ENCODE measurements at places on chromosomes 2 and 18.

GRCh38 chr2:131034122-131035051 is 58.9 kb downstream of the FAM168B start:
- H3K4me1 ChIP-seq = peaks cover 1% of the 10 kb centered on the region
- H3K4me3 ChIP-seq = peak overlapping the region; percentile 56
- H3K36me3 ChIP-seq = no peaks in the 10 kb centered on the region

- no peak overlapping the region for H3K4me3 ChIP-seq
- no peaks in the 10 kb centered on the region for H3K36me3 ChIP-seq
- H3K4me1 ChIP-seq = peaks cover 5% of the 10 kb centered on the region
- no peak for DNase-seq
- no peak overlapping the region for H3K27ac ChIP-seq
Measured at GRCh38 chr2:109126501-109126860, 2.5 kb upstream of the SH3RF3 start.

DNA sequence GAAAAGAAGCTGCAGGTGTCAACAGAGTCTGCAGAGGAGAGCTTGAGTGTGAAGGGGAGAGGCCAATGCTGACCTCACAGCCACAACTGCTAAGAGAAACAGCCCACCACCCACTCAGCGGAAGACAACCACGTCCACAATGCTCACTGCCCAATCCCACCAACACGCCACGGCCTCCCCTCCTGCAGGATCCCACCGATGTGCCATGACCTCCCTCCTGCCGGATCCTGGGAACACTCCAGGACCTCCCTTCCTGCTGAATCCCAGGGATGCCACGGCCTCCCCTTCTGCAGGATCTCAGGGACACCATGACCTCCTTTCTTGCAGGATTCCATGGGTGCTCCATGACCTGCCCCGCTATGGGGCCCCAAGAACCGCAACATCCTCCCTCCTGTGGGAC is 267.7 kb downstream of the TWIST2 start:
- H3K4me3 ChIP-seq = no peak overlapping the region
- no peaks in the 10 kb centered on the region for H3K27me3 ChIP-seq
- no peak overlapping the region for H3K27ac ChIP-seq
- H3K4me1 ChIP-seq = peaks cover 19% of the 10 kb centered on the region
- H3K36me3 ChIP-seq = peaks cover 4% of the 10 kb centered on the region

DNA sequence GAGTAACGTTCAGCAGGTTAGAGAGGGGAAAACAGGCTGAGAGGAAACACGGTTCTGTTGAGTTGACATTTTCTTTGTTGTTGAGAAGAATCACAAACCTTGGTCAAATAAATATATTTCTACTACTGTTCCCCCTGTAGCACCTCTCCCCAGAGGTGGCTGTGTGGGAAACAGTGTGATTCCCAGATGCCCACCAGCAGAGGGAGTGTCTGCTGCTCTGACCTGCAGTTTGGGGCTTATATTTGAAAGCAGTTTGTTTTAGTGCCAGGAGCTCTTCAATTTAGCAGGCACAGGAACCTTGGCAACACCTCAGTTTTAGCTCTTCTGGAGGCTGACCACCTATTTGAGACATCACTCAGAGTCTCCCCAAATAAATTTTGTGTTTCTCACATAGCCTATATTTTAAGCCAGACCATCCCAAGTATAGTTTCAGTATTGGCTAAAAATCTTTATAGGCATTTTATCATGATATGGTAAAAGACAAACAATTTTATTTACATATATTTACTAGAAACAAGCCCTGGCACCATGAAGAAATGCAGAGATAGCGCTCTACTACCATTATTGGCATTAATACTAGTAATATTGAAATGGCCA is 75.7 kb downstream of the PIK3C3 start:
- no peak overlapping the region for H3K4me3 ChIP-seq
- H3K4me1 ChIP-seq = no peaks in the 10 kb centered on the region
- no peaks in the 10 kb centered on the region for H3K27me3 ChIP-seq
- no peak overlapping the region for H3K27ac ChIP-seq
- no peak for DNase-seq

- H3K27me3 ChIP-seq = no peaks in the 10 kb centered on the region
- H3K27ac ChIP-seq = no peak overlapping the region
- no peak for DNase-seq
- H3K4me1 ChIP-seq = peaks cover 7% of the 10 kb centered on the region
- H3K36me3 ChIP-seq = peaks cover 7% of the 10 kb centered on the region
- no peak overlapping the region for H3K4me3 ChIP-seq
Measured at GRCh38 chr2:113007250-113007649, 2.0 kb downstream of the IL36A start.

DNA sequence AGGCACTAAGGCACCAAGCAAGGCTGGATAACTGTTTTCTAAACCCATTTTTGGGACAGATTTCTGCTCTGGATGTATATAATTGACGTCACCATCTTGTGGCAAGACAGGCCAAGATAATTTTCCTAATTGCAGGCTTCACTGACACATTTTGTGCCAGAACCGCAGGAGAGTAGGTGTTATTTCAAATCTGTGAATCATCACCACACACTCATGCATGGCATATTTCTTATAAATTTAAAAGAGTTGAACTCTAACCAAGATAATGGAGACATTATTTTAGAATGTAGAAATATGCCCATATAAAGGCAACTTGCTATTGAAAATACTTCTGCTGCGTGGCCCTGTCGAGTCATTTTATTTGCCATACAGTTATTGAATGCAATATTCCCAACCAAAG is 68.3 kb upstream of the ACYP2 start:
- peaks cover 3% of the 10 kb centered on the region for H3K4me1 ChIP-seq
- no peak overlapping the region for H3K4me3 ChIP-seq
- no peak overlapping the region for H3K27ac ChIP-seq
- no peaks in the 10 kb centered on the region for H3K27me3 ChIP-seq

DNA sequence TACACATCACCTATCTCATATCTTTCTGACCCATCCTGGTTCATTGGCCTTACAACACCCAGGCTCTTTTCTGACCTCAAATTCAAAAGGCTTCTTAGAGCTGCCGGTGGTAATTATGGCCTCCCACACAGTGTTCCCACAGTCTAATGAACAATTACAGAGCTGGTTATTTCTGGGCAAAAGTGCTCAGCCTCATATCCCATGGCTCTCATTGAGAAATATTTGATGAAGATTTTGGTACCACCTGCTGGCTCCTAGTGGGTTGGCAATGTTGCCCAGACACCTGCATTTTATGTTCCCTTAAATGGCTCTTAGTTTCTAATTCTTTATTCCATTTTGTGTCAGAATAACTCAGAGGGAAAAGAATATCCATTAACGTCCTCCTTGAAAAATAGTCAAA is 20.1 kb upstream of the SCYGR2 start:
- H3K4me1 ChIP-seq = no peaks in the 10 kb centered on the region
- H3K36me3 ChIP-seq = peaks cover 4% of the 10 kb centered on the region
- peaks cover 32% of the 10 kb centered on the region for H3K27me3 ChIP-seq
- no peak overlapping the region for H3K4me3 ChIP-seq
- no peak overlapping the region for H3K27ac ChIP-seq

DNA sequence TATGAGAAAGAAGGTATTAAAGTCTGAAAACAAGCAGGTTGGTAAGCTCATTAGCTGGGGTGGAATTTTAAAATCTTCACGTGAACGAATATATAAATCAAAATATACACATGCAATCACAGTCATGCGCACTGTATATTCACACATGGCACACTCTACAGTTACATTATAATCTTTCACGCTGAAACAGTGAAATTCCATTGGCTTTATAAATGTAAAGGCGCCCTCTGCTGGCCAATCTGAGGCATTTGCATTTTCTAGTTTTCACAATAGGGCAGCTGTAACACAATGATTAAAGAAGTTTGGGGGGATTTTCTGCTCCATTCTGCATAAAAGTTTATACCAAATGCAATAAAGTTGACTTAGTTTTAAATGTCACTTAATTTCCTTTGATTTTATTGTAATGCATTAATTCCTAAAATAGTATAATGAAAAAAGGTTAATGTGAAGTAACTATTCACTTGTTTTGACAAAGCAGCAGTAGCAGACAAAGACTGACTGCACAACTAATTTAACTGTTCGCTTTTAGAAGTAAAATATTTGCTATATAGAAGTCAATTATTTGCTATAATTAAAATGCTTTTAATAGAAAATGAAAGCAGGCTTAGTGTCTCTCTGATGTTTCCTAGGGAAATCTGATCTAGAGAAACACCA is 17.2 kb downstream of the IFIH1 start:
- H3K36me3 ChIP-seq = peaks cover 3% of the 10 kb centered on the region
- H3K27ac ChIP-seq = no peak overlapping the region
- H3K4me1 ChIP-seq = peaks cover 8% of the 10 kb centered on the region
- no peak for DNase-seq

- H3K4me1 ChIP-seq = no peaks in the 10 kb centered on the region
- H3K27me3 ChIP-seq = no peaks in the 10 kb centered on the region
- H3K27ac ChIP-seq = no peak overlapping the region
- no peak overlapping the region for H3K4me3 ChIP-seq
- DNase-seq = no peak
Measured at GRCh38 chr2:71685941-71686611, 232.7 kb downstream of the DYSF start.

GRCh38 chr18:70220628-70221027 is 15.1 kb upstream of the RTTN start:
- DNase-seq = no peak
- no peaks in the 10 kb centered on the region for H3K36me3 ChIP-seq
- H3K27me3 ChIP-seq = peaks cover 30% of the 10 kb centered on the region
- H3K4me3 ChIP-seq = no peak overlapping the region
- H3K27ac ChIP-seq = no peak overlapping the region

DNA sequence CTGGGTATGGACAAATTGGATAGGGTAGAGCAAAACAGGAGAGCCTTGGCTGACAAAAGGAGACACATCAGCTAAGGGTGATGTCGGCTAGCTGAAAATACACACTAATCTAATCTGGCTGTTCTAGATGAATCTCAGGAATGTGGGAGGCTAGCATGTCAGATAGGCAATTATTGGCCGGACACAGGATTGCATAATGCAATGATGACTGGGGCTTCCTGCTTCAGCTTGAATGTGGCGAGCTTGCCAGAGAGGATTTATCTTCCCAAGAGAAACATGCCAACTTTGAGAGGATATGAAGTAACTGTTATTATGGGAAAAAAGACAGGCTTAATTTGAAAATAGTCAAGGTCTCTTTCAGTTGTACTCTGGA is 102.4 kb downstream of the TRIB2 start:
- peaks cover 1% of the 10 kb centered on the region for H3K36me3 ChIP-seq
- no peak for DNase-seq
- peaks cover 10% of the 10 kb centered on the region for H3K4me1 ChIP-seq
- H3K27ac ChIP-seq = no peak overlapping the region
- H3K4me3 ChIP-seq = no peak overlapping the region
- peaks cover 17% of the 10 kb centered on the region for H3K27me3 ChIP-seq

- no peaks in the 10 kb centered on the region for H3K27me3 ChIP-seq
- H3K27ac ChIP-seq = no peak overlapping the region
- H3K4me3 ChIP-seq = no peak overlapping the region
Measured at GRCh38 chr2:19021100-19021476, 337.3 kb downstream of the OSR1 start.

DNA sequence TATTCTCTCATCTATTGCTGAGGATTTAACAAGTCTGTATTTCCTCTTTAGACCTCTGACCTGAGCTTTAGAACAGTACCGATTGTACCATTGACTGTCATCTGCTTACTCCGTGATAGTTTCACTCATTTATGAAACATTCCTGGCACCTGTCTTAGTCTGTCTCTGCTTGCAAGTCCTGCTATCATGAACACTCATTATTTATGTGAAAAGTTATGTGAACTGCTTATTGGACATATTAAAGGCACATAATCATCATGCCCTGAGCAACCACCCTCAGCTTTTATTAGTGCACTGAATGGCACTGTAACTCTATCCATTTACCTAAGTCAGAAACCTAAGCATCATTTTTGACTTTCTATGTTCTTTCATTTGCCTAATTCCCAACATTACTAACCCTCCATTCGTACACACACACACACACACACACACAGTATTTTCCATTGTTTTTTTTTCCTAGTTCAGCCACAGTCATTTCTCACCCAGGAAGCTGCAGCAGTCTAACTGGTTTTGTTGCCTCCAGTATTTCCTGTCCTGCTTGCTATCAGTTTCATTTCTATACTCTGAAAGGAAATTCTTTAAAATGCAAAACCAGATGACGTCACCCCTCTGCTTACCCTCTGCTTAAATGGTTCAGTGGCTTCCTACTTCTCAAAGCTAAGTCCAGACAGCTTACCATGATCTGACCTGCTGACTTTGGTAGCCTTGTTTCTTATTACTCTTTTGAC is 146.1 kb downstream of the HAUS1 start:
- no peaks in the 10 kb centered on the region for H3K27me3 ChIP-seq
- H3K4me3 ChIP-seq = peak overlapping the region; percentile 78
- H3K4me1 ChIP-seq = peaks cover 52% of the 10 kb centered on the region
- DNase-seq = no peak
- H3K27ac ChIP-seq = peak overlapping the region; percentile 94
- H3K36me3 ChIP-seq = peaks cover 61% of the 10 kb centered on the region

GRCh38 chr18:3305354-3305762 is 43.4 kb downstream of the MYL12B start:
- H3K36me3 ChIP-seq = no peaks in the 10 kb centered on the region
- no peak overlapping the region for H3K4me3 ChIP-seq
- DNase-seq = no peak
- no peak overlapping the region for H3K27ac ChIP-seq
- peaks cover 20% of the 10 kb centered on the region for H3K27me3 ChIP-seq

GRCh38 chr2:130300970-130301348 is 41.7 kb upstream of the IMP4 start:
- no peak for DNase-seq
- no peaks in the 10 kb centered on the region for H3K4me1 ChIP-seq
- peaks cover 25% of the 10 kb centered on the region for H3K27me3 ChIP-seq
- H3K27ac ChIP-seq = no peak overlapping the region
- no peaks in the 10 kb centered on the region for H3K36me3 ChIP-seq

- no peak overlapping the region for H3K27ac ChIP-seq
- DNase-seq = no peak
- H3K36me3 ChIP-seq = no peaks in the 10 kb centered on the region
- peaks cover 69% of the 10 kb centered on the region for H3K27me3 ChIP-seq
- no peaks in the 10 kb centered on the region for H3K4me1 ChIP-seq
Measured at GRCh38 chr2:144529841-144530240, 9.9 kb upstream of the ZEB2 start.

DNA sequence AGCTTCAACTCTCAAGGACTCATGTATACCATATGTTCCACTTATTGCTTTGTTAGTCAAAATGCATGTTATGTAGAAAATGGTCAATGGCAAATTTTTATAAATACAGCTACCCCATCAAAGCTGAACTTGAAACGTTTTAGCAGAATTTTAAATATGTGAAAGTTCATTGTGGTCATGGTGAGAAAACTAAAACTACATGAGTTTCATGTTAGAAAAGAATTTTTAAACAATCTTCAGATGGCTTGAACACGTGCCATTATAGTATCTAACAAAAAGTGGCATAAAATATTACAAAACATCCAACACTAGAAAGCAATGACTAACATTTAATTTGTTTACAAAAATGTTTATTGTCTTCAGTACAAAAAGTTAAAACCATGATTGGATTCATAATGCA is 246.0 kb upstream of the KCNJ3 start:
- H3K36me3 ChIP-seq = no peaks in the 10 kb centered on the region
- H3K4me1 ChIP-seq = peaks cover 6% of the 10 kb centered on the region
- H3K4me3 ChIP-seq = no peak overlapping the region
- no peak overlapping the region for H3K27ac ChIP-seq
- H3K27me3 ChIP-seq = no peaks in the 10 kb centered on the region
- DNase-seq = no peak

- H3K27me3 ChIP-seq = peaks cover 4% of the 10 kb centered on the region
- H3K27ac ChIP-seq = no peak overlapping the region
- H3K36me3 ChIP-seq = no peaks in the 10 kb centered on the region
- no peak for DNase-seq
- no peak overlapping the region for H3K4me3 ChIP-seq
Measured at GRCh38 chr2:30203156-30203555, 28.2 kb upstream of the LBH start.

GRCh38 chr2:197122821-197123220 is 187.8 kb downstream of the ANKRD44 start:
- H3K27ac ChIP-seq = peak overlapping the region; percentile 22
- H3K4me3 ChIP-seq = no peak overlapping the region
- H3K27me3 ChIP-seq = no peaks in the 10 kb centered on the region
- no peak for DNase-seq
- H3K36me3 ChIP-seq = peaks cover 62% of the 10 kb centered on the region

All from activated naive CD8-positive, alpha-beta T cell treated with anti-CD3 and anti-CD28 coated beads, Interleukin-2, amount 10 ng/mL, durations not matched to agents 7 days and 5 days (primary cell).